ENCODE measurements at places on chromosomes 3 and 15. TPM values are rescaled to one million over a fixed set of nuclear protein-coding genes. Genes with fewer than 3 reads are reported as not detected.

The MEGF11 gene
- total RNA-seq, result not detected

DNA sequence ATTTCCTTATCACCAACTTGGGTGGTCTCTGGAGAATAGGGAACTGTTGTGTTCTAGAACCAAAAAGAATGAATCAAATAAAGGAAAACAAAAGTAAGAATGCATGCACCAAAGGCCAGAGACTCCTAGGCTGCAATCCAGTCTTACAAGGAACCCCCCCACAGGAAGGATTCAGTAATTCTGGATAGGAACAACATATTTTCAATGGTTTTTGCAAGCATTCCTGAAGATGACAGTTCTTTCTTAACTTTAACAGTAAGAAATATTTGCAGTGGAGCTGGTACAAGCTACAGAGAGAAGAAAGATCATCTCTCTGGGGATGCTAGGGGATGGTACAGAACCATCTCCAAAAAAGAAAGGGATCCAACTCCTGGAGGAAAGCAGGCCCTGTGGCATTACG lies 116.2 kb upstream of the CHRM5 start:
- DNase-seq, result no peak

The SGO1 gene
- 25.6 TPM for total RNA-seq

- no peak for DNase-seq
These were observed 49.4 kb downstream of the HERC2 start for GRCh38 chr15:28272587-28272986.

The PEX11A gene
- 3.3 TPM for total RNA-seq

- no peak for DNase-seq
These were observed 63.2 kb downstream of the ASB7 start for GRCh38 chr15:100665570-100665969.

DNA sequence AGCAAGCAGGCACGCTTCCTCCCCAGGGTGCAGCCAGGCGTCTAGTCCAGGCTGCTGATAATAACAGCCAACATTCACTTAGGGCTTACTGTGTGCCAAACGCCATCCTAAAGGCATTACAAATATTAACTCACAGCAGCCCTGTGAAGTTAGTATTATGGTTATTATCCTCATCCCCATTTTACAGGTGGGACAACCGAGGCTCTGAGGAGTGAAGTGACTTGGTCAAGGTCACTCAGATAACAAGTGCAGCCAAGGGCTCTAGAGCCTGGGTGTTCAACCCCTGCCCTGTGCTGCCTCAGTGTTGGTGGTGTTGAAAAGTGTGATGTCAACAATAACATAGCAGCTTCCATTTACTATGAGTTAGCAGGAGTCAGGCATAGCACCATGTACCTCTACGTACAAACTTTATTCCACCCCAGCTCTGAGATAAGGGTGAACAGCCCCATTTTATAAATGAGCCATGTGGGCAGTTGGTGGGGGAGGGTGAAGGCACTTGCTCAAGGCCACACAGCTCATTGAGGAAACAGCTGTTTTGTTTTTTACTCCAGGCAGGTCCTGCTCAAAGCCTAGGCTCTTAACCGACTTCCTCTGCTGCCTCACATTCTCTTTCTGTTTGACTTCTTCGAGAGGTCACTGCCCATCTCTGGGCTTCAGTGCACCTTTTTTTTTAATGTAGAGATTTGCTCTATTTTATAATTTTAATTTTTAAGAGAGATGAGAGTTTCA lies 24.0 kb upstream of the TRH start:
- DNase-seq, result no peak

DNA sequence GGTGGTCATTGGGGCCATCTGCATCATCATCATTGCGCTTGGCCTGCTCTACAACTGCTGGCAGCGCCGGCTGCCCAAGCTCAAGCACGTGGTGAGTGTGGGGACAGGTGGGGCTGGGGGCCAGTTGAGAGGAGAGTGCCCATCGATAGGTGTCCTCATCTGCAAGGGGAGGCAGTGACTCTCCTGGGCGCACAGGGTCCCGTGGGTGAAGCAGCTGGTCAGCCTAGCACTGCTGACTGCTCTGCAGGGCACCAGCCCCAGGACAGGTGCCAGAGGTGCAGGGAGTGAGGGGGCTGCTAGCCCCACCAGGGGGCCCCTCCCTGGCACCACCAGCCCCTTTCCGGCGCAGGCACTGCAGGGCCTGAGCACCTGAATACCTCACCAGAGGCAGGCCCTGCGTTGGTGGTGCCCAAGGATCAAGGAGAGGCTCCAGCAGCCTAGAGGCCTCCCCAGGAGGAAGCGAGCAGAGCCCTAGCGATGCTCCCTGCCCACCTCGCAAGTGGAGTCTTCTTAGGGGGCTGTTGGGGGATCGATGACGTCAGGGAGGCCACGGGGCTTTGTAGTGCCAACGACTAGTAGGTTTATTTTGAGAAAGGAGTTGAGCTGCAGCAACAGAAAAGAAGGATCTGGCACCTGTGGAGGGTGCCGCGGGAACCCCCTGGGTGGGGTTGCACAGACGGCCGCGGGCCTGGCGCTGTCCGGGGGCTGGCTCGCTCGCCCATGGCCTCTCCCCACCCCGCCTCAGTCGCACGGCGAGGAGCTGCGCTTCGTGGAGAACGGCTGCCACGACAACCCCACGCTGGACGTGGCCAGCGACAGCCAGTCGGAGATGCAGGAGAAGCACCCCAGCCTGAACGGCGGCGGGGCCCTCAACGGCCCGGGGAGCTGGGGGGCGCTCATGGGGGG lies 976 bp upstream of the ABTB1 start:
- DNase-seq, result peak; percentile 66

DNA sequence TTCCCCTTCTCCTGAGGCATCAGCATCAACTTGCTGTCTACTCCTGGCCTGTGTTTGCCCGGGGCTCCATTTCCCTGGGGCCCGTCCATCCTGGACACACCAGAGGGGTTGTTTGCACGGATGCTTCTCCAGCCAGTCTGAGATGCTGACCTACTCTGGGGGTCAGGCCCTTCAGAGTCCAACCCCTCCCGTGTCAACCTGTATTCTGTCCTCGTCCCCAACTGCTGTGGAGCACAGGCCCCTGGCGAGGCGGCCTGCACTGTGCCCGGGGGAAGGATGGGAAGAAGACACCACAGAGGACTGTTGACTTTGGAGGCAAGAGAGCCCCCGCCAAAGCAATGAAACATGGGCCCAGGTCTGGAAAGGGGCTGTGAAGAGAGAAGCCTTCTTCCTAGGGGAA lies 25.8 kb downstream of the ALS2CL start:
- no peak for DNase-seq

DNA sequence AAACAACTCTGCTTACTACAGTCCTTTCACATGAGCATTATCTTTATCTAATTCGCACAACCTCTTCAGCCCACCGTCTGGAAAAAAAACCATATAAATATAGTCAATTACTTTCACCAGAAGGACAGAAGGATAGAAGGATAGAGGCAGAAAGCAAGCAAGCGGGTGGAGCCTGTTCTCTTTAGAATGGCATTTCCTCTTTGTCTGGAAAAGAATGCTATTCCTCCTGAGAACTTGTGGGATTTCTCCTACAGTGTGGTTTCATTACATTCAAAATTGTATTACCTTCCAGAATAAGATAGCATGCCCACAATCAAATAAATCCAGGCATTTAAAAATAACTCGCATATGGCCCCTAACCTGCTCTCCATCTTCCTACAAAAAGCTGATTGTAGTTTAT lies 23.1 kb downstream of the SLC30A4 start:
- DNase-seq, result no peak

GRCh38 chr3:16514021-16514700 lies 662 bp upstream of the RFTN1 start:
- DNase-seq, result peak; percentile 39

- no peak for DNase-seq
These were observed 114.0 kb downstream of the RFTN1 start for GRCh38 chr3:16399473-16399872.

- DNase-seq, result no peak
These were observed 139.0 kb upstream of the CGNL1 start for GRCh38 chr15:57237301-57237642.

The CBLB gene
- total RNA-seq, result 113 TPM

The MASP1 gene
- not detected for total RNA-seq

- DNase-seq, result no peak
These were observed 21.9 kb upstream of the CACNA2D2 start for GRCh38 chr3:50525191-50525910.

DNA sequence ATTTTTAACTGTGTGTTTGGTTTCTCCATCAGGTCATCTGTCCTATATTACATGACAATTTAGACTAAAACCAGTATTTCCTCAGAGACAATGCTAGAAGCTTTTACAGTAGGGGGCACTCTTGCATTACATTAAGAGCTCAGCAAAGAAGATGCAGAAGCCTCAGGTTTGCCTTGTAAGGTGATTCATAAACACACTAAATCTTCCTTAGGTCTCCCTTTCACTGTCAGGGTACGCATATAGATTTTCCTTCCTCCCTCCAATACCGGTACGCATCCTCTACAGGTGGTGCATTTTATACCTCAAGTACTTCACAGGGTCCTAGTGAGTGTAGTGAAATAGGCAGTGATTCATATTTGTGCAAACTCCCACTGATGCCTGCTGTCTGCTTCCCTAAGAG lies 46.5 kb downstream of the CD86 start:
- peak; percentile 21 for DNase-seq

- no peak for DNase-seq
These were observed 120.0 kb upstream of the GADL1 start for GRCh38 chr3:31014317-31015040.

GRCh38 chr15:62913246-62913645 lies 129.3 kb upstream of the TPM1 start:
- DNase-seq, result no peak

The SPSB4 gene
- not detected for total RNA-seq

The MFSD1 gene
- total RNA-seq, result 9.7 TPM

- no peak for DNase-seq
These were observed 4.6 kb downstream of the SPCS1 start for GRCh38 chr3:52710512-52710911.

Measured in activated CD8-positive, alpha-beta T cell treated with anti-CD3 and anti-CD28 coated beads for 36 hours (primary cell).